ENCODE measurements at places on chromosomes 5 and 9. TPM values are rescaled to one million over a fixed set of nuclear protein-coding genes. Genes with fewer than 3 reads are reported as not detected.

FOXE1 gene
- total RNA-seq = not detected

- DNase-seq = no peak
These were observed 113.1 kb downstream of the KDM4C start for GRCh38 chr9:6870650-6871477.

DNA sequence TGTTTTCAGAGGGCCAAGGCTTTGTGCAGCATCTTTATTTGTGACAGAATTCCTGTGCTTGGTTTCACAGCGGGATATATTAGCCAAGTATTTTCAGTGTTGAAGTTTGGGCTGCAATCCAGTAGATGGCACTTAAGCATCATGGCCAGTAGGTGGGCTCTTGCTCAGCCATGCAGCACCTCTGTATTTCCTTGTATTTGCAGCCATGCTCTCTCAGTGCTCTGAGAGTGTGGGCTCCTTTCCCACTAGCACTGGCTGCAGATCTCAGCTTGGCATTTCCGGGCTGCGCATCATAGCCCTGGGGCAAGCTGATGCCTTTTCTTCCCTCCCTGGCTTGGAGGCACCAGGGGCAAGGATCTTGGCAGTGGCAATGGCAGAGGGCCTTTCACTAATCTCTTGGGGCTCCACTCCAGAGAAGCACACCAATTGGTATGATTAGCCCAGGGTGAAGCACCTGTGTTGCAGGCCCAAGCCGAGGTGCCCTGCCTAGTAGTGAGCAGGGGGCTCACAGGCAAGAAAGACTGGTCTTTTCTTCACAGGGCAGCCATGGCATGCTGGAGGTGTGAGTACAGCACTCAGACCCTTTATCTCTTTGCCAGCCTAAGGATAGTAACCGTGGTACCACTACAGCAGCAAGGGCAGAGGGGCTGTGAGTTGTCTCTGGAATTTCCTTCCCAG lies 48.3 kb downstream of the SLCO6A1 start:
- DNase-seq = peak; percentile 35

ARHGEF39 gene
- total RNA-seq = 0.42 TPM

DNA sequence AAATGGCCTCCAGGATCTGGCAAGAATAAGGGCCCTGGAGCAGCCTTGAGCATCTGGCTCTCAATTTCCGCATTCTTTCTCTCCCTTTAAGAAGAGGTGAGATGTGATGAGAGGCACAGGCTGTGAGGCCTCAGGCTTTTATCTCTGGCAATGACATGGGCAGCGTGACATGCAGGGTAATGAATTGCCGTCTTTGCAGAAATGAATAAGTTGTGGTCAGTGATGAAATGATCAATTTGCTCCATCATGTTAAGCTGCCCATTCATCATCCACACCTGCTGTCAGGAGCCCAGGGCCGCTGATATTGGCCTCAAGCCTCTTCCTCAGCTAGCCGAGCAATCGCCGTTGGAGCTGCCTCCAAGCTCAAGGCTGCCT lies 265.3 kb downstream of the TRIM32 start:
- DNase-seq = no peak
